ENCODE measurements at places on chromosomes 2 and 18.

DNA sequence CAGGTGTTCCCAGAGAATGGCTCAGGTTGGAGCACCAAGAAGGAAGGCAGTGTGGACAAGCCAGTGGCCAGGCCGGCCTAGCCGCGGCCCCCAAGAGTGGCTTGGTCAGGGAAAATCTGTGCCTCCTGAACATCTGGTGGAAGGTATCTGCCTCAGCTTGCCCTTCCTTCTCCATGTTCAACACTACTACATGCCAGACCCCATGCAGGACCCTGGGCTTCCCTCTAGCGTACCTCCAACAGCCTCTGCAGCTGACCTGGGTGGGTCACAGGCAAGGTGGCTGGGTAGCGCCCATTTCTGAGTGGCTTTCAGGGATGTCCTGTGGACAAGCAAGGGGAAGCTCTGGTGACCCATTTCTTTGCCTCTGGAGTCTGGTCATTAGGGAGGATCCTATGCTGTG is 7.7 kb downstream of the WNT10A start:
- no peak for DNase-seq

DNA sequence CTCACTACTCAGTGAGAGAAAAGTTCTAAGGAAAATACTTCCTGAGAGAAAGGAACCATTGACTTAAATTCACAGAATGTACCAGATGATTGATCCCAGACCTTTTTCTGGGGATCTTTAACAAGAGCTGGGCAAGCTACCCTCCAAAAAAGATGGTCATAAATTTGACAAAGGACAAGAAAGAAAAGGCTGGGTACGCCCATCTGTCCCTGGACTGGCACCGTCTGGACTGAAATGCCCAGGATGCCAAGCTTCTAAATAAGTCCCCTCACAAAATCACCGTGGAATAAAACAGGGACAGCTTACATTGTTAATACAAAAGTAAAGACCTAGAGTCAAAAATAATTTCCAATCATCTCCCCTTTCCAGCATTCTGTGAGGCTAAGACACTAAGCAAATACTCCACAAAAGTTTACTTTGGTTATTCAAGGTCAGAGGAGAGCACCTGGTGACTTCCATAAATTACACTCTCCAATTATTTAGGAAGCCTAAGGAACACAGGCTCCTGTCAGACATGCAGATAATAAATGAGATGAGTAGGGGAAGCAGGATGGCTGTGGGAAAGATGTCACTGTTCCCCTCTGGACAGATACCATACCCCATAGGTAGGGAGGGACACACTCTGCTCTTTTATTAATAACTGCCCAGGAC is 69.9 kb downstream of the UXS1 start:
- no peak for DNase-seq

DNA sequence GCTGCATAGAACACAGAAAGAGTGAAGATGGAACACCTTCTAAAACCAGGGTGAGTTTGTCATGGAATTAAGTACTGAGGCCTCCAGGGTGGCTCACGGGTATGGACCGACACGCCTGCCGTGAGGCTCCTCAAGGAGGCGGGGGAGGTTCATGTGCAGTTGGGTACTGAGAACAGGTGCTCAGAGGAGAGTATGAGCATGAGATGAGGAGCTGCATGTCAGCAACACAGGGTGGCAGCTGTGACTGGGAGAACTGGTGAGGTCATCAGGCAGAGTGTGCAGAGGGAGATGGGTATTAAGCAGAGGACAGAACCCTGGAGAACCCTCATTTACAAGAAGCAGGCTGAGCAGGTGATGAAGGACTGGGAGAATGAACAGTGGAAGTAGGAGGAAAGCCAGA is 63.2 kb upstream of the KLHL29 start:
- DNase-seq: no peak

DNA sequence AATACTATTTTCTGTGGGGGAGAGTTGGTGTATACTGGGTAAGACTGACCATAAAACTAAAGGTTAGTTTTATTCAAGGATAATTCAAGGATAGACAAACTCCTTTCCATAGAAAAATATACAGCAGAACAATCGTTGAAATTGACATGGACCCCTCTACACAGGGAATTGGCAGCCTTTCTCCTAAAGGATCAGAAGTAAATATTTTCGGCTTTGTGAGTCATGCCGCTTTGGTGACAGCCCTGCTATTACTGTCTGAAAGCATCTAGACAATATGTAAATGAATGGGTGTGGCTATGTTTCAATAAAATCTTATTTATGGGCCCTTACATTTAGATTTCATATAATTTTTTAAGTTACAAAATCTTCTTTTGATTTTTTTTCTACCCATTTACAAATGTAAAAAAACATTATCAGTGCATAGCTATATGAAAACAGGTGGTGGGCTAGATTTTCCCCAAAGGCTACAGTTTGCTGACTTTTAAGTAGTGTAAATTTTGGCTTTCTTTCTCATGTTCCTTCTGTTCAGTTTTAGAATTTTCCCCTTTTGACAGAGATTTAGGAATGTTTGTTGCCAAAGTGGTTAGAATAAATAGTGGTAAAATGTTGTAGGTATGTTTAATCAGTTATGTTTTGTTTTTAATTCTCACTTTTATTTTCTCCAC is 270.6 kb downstream of the DCC start:
- DNase-seq: no peak

DNA sequence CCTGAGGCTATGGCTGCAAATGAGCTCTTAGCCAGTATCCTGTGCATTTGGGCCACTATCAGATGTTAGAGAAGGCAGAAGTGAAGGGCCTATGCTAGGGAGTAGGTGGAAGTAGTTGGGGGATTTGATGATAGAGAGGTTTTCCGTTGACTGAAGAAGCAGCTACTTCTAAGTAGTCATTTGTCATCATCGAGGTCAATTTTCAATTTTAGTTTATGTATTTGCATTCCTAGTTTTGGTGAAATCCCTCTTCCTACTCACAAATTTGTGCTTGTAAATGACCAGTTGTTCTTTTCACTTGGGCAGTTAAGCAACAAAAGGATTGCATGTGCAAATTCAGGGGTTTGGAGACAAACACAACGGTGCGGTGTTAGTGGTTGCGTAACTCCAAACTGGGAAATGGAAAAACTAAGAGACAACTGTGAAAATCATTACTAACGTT is 48.5 kb upstream of the PELI1 start:
- no peak for DNase-seq

DNA sequence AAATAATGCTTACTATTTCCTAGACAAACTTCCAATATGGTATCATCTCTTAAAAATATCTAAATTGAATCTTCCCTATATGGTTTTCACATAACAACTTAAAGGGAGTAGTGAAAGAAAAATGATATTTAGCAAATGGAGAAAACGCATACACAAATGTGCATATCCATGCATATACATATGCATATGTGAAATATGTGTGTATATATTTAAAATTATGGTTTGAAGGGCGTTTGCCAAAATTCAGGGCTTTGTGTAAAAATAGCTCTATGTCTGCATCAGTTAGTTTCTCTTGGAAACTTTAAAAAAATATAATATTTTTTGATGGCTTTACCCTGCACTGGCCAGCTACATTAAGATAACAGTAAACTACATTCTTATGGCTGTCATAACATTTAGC is 986.7 kb downstream of the BCL11A start:
- no peak for DNase-seq

- no peak for DNase-seq
Observed at GRCh38 chr2:222448748-222449181, 24.4 kb downstream of the SGPP2 start.

- no peak for DNase-seq
Observed at GRCh38 chr18:55031164-55031563, 71.9 kb upstream of the CCDC68 start.

DNA sequence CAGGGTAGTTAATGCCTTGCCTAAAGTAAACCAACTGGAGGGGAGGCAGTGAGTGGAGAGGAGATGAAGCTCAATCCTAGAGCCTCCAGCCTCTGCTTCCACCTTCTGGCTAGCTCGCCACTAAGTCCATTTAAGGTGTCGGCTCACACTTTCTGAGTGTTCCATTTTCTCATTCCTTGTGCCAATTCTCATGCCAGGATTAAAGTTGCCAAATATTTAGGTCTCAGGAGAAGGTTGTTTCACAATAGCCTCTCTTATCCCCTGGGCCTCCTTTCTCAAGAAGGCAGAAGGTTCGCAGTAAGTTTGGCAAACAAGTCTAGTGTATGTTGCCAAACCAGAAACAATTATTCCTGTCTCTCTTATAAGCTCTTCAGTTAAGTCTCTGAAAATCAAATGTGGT is 57.2 kb downstream of the TACR1 start:
- no peak for DNase-seq

- no peak for DNase-seq
Observed at GRCh38 chr18:10804126-10804525, 278.3 kb downstream of the NAPG start.

DNA sequence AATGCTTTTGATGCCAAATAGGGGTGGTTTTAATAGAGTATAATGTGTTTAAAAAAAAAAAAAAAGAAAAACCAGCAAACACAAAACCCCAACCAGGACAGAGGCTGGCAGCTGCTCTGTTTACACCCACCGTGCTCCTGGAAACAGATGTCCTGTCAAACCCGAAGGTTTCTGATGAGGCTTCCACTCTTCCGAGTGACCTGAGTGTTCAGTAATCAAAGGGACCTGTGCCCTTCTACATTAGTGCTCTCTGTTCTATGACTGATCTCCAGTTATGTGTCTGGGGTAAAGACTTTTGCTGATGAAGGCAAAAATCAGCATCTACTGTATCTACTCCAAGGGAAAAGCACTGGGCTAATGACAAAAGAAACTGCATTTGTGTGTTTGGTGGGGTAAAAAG is 3.5 kb upstream of the KLHL29 start:
- DNase-seq: no peak

- no peak for DNase-seq
Observed at GRCh38 chr2:17608251-17608650, 67.8 kb downstream of the VSNL1 start.

GRCh38 chr18:43442571-43442970 is 165.3 kb upstream of the SYT4 start:
- no peak for DNase-seq

GRCh38 chr2:198371921-198372543 is 567.6 kb downstream of the PLCL1 start:
- DNase-seq: no peak

DNA sequence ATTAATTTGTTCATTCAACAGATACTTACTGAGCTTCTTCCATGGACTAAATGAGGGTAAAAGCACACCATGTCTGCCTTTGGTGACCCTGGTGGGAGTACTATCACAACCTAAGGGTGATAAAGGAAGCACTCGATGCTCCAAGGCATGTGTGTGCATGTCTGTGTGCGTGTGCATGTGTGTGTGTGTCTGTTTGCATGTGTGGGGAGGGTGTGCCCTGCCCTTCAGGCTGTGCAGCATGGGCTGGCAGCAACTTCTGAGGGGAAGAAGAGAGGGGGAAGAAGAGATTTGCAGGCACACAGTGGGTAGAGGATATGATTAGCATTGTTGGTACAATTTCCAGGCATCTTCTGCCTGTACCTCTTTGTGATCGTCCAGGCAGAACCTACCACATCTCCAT is 121.6 kb downstream of the ACOXL start:
- DNase-seq: no peak

GRCh38 chr2:63408530-63408929 is 179.7 kb downstream of the WDPCP start:
- no peak for DNase-seq

DNA sequence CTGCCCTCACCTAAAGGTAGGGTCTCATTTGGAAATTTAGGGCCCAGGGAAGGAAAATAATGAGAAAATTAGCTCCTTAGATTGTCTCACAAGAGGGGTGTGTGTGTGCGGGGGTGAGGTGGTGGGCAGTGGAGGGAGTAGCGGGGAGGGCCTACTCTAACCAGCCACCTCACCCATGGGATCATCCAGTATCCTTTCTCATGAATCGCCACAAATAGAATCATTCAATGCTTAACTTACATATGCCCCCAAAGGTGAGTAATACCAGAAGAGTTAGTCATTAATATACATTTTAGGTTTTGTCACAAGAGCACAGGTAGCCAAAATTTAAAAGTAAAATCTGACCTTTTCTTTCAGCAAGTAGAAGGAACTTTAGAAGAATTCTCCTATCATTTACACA is 122.1 kb downstream of the PLEKHM3 start:
- no peak for DNase-seq

Measured in KG1 (cell line).